Esophagus squamous epithelium (tissue), 5 donors: ENCODE measurements at places on chromosomes 3 and 15. TPM values are rescaled to one million over a fixed set of nuclear protein-coding genes. Genes with fewer than 3 reads are reported as not detected.

DNA sequence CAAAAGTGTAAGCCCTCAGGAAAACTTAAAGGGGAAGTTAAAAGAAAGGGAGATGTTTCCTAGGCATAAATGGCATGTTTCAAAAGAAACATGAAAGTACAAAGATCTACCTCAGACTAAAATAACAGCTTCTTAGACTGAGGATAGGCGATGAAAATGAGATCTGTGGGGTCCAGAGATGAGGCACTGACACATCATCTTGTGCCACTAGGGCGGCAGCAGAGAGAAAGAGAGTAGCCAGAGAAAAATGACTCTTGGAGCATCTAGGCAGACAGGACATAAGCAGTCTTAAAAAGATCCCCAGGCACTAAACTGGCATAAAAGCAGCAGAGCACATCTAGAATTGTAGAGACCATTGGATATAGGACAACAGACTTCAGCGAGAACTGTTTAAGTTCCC, 42.5 kb upstream of the RFX7 start:
- DNase-seq = no peak

DNA sequence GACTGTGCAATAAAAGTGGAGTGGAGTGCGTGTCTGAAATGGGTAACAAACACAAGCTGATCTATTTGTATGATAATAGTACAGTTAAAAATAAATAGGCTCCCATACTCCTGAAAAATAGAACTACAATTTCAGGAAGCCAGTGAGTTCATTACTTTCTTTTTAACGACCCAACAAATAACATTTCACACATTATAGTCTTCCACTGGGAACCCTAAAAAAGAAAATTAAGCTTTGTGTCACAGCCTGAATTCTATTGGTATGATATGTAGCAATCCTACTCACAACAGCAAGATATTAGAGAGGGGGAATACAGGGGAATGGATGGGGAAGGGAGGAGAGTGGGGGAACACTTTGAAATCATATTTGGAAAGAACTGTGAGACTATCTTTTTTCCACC, 156.9 kb upstream of the CNTN3 start:
- no peak for DNase-seq

- no peak for DNase-seq
Measured at GRCh38 chr15:98743177-98743576, 94.8 kb downstream of the IGF1R start.

- DNase-seq = no peak
Measured at GRCh38 chr3:123072152-123072551, 5.3 kb downstream of the PDIA5 start.

DNA sequence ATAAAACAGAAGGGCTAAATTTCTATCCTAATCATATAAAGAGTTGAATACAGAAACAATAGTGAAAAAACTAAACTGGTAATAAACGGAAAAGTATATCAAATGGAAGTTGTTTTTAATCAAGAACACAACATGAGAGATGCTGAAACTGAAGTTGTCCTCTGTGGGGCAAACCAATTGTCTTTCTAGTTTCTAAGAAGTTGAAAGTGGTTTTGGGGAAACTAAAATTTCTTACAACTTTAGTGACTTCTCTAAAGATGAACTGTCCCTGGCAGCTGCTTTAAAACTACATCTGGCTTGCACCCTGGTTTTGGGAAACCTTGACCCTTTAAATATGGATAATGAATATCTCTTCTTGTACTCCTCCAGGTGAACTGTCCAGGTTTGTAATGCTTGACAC, 155.6 kb downstream of the ADAM10 start:
- no peak for DNase-seq

DNA sequence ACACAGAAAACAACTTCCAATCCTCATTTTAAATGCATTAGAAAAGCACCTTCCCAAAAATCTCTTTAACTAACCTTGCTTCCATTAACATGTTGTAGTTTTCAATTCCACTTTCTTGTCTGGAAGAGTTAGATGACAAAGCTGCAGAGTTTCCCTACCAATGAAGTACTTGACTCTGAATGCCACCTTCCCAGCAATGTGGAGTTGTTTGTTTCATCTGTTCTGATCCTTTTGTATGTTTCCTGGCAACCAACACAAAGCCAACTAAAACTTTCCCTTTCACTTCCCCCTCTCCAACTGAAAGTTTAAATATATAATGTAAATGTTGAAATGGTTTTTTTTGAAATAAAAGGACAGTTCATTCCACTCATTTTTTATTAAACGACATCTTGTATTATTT, at the start of gene WDR49:
TSS of gene WDR49 (minus strand) at position 183 of the 400 bp plus-strand sequence. CDS start 517 bp downstream, outside the sequence.
- no peak for DNase-seq

GRCh38 chr3:172137287-172138192, 98.2 kb downstream of the FNDC3B start:
- DNase-seq = no peak

GRCh38 chr3:50345586-50346234, at the start of gene ZMYND10:
TSS of gene ZMYND10 (minus strand) at chr3:50345732. CDS start at chr3:50345579, 153 bp downstream.
- no peak for DNase-seq

KLHDC8B gene
- 34.6 TPM for total RNA-seq

IREB2 gene
- 28.4 TPM for total RNA-seq

DNA sequence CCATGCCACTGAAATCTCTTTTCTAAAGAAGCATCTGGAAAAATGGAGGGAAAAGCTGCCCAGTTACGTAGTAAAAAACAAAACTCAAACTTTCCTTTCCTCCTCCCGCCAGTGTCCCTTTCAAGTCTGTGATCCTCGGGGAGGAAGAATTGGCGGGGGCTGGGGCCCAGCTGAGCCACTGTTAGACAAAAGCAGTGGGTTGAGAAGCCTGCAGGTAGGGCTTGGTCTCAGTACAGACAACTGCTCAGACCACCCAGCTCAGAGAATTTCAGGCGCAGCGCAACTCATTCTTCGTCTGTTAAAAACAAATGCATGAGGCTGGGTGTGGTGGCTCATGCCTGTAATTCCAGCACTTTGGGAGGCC, 117.1 kb downstream of the MYLK start:
- no peak for DNase-seq
